ENCODE measurements at places on chromosomes 12 and 14.

DNA sequence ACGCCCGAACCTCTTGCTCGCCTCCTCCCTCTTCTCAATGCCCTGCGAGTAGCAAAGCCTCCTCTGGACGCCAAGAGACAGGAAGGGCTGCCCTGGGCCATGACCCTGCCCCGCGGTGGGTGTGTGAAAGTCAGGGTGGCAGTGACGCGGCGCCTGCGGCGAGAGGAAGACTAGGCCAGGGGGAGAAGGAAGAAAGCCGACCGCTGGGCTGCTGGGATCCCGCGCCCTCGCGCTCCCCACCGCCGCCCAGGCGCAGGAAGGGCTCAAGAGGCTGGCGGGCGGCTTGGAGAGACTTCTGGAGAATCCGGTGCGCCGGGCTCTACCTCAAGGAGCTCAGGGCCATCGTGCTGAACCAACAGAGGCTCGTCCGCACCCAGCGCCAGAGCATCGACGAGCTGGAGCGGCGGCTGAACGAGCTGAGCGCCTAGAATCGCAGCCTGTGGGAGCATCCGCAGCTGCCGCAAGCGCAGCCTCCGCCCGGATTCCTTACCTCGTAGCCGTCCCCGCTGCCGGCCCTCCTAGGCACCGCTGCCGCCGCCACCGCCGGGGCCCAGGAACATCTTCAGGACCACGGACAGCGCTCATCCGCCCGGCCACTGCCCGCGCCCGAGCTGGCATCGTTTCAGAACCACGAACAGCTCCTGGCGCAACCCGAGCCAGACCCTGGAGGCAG lies 105.0 kb upstream of the PRB2 start:
- DNase-seq: peak; percentile 74

DNA sequence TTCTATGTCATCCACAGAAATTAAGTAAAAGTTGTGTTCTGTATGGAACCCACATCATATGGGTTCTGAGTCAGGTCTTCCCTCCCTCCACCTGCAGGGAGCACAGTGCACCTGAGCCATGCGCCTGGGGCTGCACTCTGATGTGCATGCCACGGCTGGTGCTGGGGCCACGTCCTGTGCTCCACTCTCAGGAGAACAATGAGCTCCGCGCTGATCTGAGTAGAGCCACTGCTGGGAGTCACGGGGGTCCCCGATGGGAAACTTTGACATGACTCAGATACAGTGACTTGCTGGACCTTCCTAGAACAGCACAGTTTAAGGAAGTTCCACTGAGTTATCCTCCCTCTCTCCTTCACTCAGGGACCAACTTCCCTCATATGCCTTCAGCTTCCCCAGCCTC lies 683.4 kb downstream of the TMEM121 start:
- no peak for DNase-seq

DNA sequence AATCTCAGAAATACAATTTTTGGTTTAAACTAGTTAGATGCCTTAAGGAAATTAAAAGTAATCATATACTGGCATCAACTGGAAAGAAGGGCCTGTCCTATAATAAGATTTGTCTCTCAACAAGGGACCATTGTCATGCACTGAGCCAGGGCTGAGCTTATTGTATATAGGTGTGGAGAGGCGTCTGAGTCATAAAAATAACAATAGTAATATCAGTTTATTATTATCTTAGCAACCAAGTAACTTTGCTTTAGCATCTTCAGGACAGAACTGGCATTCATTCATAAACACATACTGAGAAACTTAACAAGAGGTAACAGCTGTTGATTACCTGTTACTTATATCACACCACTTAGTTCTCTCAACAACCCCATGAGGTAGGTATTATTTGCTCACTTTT lies 7.1 kb downstream of the KRT75 start:
- no peak for DNase-seq

GRCh38 chr12:123891011-123891410 lies 81.6 kb downstream of the CCDC92 start:
- no peak for DNase-seq

GRCh38 chr12:131100031-131100674 lies 146.4 kb downstream of the ADGRD1 start:
- no peak for DNase-seq

DNA sequence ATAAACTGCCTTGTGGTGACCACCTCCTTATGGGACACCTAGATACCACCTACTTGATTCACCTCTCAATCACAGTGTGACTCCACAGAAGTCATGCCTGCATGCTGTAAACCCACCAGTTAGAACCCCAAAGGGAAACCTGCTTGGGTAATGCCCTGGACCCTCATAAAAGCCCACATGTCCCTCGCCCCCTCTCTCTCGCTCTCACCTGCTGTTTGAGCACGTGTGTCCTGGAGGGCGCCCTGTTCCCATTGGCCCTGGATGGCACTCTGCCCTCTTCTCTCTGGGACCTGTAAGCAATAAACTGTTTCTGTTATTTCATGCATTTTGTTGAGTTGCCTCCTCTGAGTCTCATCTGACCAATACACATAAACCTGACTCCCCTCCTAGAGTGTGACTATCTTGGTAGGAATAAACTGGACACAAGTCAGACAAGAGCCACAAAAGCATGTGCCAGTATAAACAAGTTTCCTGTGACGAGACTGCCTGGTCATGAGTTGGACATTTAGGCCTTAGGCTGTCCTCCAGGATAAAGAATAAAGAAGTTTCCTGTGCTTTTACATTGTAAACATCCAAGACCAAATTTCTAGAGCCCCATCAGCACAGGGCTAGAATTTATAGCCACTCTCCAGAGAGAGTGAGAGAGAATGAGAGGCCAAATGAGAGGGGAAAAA lies 8.6 kb downstream of the IFI27L2 start:
- DNase-seq: no peak
